Right renal pelvis (tissue), 4 donors: ENCODE measurements at places on chromosomes 12 and 14.
A peak's percentile ranks its signal among the peaks of the same experiment; 100 is the strongest.

GRCh38 chr12:105110851-105111250 is 3.3 kb downstream of the WASHC4 start:
- DNase-seq = no peak

GRCh38 chr12:52122540-52122871 is 43.0 kb downstream of the SMIM41 start:
- no peak for DNase-seq

DNA sequence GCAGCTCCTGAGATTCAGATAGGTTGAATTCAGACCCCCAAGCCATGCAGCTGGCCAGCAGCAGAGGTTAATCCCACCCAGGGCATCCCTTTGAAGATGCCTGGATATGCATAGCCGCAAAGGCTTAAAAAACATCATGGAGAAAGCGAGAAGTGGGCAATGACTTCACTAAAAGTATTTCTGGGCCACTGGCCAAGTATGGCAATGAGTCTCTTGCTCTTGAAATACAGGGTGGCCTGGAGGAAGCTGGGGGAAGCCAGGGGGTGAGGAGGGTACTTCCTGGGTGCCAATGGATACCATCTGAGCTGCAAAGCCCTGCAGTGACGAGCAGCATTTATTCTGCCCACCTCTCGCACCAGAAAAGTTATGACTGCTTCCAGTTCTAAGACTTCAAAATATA is 539.3 kb upstream of the TBX3 start:
- no peak for DNase-seq

GRCh38 chr12:1760566-1761382 is 59.6 kb upstream of the LRTM2 start:
- no peak for DNase-seq

- no peak for DNase-seq
Measured at GRCh38 chr12:44389896-44390295, 486.2 kb downstream of the NELL2 start.

- DNase-seq = no peak
Measured at GRCh38 chr14:101010835-101011234, 107.3 kb upstream of the RTL1 start.

DNA sequence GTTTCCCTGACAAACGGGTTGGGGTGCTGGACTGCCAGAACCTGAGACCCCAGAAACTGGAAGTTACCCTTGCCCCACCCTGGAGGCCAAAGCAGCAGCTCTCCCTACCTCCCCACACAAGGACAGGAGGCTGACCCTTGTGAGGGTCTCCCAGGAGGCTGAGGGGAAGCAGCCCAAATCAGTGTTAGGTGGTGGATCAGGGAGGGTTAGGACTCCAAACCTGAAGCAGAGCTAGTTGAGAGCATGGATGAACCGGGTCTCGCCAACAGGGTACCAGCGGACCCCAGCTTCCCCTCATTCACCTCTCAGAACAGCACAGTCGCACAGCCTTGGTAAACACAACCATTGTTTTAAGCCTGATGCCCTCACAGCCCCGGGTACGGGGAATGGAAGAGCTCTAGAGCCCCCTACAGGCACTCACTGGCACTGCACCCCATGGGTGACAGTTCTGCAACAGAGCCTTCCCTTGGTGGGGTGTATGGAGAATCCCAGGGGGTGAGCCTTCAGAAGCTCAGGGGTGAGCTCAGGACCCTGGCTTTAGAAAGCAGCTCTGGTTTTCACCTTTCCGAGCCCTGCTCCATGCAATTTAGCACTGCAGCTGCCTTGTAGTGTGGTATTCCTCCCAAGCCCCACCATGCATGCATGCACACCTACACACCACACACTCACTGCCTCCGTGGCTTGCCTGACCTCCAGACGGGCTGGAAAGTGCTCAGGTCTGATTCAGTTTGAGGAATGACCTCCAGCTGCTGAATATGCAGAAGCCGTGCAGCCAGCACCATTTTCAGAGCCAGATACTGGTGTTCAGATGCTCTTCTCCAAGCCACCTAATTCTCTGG is 11.2 kb downstream of the ESRRB start:
- DNase-seq = peak; percentile 34

DNA sequence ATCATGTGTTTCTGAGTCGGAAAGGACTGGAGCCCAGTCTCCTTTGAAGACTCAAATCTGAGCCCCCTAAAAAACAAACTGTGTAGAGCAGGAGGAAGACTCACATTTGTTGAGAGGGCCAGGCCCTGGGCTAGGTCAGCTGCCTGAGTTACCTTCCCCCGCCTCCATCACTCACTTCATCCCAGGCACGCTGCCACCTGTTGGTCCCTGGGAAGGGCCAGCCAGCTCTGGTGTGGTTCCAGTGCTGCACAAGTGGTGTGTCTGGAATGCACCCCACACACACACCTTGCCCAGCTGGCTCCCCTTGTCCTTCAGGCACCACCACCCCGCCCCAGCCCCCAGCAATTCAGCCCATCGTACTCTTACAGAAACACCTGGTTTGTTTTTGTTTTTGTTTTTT is 9.0 kb downstream of the MVK start:
- DNase-seq = no peak

DNA sequence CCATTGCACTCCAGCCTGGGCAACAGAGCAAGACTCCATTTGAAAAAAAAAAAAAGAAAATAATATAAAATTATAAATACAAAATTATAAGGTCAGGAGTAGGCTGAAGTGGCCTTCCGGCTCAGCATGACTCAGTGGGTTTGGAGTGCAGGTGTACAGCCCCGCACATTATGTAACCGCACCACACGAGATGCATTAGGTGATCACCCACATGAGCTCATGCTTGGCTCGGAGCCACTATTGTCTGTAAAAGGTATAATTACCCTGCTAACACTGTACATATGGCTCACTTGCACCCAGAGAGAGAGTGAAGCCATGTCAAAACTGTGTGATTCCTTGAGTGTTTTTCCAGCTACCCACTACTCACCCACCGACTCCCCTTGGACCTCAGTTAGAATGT is 557.0 kb downstream of the SLC6A15 start:
- DNase-seq = no peak

DNA sequence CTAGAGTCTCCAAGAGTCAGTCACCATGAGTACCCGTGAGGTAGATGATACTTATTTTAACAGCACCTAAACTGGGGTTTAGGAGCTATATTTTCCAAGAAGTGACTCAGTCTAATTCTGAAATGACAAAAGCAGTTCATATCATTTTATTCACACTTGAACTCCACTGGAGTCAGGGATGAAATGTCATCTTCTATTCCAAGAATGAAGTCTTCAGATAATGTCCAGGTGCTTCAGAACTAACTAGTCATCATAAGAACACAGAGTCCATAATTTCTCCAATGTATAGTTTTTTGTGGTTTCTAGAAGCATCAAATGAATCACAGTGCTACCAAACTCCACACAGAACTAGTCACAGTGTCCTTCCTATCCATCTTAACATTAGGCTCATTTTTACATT is 13.3 kb downstream of the DNM1L start:
- DNase-seq = no peak

DNA sequence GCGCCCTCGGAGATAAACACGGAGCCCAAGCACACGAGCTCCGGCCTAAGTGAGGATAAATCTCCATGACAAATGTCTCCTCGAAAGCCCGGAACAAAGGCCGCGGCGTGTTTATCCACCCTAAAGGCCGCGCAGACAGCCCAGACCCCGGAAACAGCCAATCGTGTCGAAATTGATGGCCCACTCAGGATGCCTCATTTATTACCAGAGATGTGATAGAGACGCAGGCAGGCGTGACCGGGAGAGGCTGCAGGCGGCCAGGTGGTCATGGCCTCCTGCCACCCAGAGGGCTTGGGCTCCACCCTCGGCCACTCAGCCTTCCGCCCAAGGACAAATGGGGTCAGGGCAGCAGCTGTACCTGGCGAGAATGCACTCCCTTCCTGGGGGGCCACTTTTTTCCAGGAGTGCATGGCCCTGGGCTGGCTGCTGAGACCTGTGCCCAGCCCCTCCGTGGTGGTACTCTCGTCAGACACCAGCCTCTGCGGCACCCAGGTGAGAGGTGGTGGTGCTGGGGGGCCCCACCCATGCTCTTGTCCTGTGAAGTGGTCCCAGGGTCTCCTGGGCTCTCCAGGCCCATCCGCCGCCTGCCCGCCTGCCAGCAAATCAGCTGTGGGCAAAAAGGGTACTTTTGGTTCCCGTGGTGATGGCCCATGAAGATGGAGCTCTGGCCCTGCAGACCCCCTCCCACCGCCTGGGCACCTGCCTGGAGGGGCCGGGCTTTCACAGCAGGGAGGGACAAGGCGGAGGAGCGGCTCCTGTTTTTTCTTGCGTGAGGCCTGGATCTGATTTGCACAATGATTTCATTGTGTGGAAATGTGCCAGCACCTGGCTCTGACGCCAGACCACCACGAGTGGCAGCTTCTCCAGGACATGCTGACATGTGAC is 211.5 kb upstream of the C14orf180 start:
- DNase-seq = no peak

DNA sequence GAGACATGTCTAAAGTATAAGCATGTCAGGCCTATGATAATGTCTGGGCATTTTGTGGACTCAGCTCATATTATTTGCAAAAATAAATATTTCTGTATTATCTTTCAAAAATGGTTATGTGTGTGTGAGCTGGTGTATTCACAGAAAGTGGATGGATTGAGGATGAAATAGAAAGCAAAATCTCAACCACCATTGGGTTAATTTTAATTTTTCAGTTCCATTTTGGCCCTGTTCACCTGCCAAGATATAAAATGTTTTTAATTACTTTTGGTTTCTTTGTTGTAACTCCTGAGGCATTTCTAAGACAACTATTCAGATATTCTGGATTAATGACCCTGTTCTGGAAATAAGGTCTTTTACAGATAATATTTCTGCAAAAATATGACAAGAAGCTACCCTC is 232.7 kb upstream of the PPFIA2 start:
- DNase-seq = no peak

GRCh38 chr12:97943359-97943758 is 480.8 kb downstream of the RMST start:
- no peak for DNase-seq

DNA sequence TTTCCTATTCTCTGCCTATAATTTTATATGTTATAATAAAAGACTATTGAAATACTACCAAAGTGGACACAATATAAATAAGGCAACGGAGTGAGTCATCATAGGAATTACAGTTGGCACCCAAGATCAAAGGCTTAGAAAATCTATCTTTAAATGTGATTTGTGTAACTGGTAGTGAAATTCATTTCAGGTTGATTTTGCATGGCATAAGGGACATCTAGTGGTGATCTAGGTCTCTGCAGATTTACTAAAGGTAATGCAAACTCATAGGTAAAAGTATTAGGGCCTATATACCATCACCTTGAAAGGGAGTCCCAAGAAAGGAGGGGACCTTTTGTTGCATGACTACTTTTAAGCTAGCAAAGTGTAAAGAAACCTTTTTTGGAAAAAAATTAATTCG is 527.2 kb downstream of the NRXN3 start:
- DNase-seq = no peak

GRCh38 chr14:55097881-55098560 is 31.0 kb upstream of the LGALS3 start:
- DNase-seq = no peak

- DNase-seq = no peak
Measured at GRCh38 chr14:89600950-89601826, 184.2 kb upstream of the FOXN3 start.

DNA sequence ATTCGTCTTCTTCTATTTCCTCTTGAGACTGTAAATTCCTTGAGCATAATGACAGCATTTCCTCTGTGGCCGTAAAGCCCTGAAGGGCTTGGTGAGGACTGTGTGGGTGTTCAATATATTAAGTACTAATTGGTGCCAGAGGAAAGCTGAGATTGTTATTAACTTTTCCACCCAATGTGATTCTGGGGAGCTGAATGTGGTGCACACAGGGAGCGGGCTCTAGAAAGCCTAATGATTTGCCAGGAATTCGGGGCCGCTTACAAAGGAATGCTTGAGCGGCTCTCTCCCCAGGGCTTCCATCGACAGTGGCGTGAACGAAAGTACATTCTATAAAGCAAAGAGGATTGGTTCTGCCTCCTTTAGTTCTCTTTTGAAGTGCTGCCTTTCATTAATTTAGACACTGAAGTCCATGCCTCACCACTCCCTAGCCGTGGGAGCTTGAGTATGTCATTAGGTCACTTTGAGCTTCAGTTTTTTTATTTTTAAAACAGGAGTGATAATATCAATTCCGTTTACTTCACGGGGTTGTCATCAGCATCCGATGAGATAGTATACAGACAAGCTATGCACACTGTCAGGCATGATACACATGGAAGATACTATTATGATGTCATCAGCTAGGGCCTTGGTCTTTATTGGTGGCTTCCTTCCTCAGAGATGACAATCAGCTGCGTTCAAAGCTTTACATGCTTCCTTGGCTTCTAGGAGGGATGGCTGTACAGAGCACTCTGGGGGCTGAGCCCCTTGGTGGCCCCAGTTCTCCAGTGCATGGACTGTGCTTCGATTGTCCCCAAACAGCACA is 11.0 kb upstream of the GSG1 start:
- no peak for DNase-seq

DNA sequence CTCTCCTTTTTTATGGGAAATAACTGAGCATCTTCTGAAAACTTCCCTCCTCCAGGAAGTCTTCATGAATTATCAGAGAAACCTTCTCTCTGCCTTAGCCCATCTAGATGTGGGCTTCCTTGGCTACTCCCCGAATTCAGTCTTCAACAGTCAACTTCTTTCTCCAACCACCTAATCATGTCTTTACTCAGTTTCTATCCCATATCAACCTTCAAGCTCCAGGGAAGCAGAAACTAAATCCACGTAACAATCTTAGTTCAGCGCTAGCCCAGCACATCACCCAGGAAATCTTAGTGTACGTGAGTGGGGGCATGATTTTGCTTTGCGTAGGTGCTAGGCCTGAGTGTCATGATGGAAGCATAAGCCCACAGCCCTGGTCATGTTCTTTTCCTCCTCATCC is 12.7 kb upstream of the KRT77 start:
- no peak for DNase-seq

- DNase-seq = no peak
Measured at GRCh38 chr14:74985806-74986205, 16.9 kb upstream of the EIF2B2 start.

DNA sequence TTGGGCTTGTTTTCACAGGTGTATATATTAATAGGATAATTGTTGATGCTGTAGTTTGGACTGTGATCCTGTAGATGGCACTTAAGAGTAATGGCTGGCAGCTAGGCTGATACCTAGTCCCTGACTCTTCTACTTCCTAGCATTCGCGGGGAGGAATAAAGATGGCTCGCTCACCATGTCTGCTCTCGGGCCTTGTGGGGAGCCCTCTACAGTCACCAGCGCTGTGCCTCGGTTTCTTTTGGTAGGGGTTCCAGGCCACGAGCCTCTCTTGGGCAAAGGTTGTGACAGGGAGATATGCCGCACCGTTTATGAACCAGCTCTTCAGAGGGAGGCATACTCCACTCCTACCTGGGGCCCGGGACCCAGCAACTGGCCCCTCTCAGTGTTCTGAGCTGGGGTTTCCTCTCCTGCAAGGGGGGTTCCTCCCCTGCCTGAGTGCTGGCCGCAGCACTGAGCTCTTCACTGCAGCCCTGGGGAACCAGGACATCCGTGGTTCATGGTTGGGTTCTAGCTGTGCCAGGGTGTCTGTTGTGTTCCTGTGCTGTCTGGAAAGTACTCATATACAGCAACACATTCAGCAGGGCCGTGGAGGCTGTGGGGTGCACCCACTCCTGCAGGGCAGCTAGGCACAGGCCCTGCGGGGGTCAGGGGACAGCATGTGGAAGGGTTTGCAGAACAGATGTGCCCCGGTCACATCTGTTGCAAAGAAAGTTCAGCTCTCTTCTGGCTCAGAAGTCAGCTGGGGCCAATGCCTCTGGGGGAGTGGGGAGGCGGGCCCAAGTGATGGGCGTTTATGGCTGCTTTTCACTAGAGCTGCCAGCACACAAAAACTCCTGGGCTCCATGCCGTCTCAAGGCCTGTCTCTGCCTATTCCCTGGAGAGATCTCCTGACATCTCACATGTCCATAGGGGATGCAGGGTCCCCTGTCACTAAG is 147.9 kb downstream of the PPFIA2 start:
- no peak for DNase-seq
